ENCODE measurements at places on chromosomes 6 and 20. TPM values are rescaled to one million over a fixed set of nuclear protein-coding genes. Genes with fewer than 3 reads are reported as not detected.

The BFSP1 gene
- total RNA-seq = not detected

The SLC35D3 gene
- total RNA-seq = not detected

The SEMG1 gene
- total RNA-seq = not detected

The TBC1D7 gene
- 26.0 TPM for total RNA-seq

The APCDD1L gene
- not detected for total RNA-seq

The PPIL6 gene
- total RNA-seq = 1.8 TPM

The CST5 gene
- not detected for total RNA-seq

The RIPOR3 gene
- 0.27 TPM for total RNA-seq

The OR2H2 gene
- not detected for total RNA-seq

The CDC5L gene
- 22.5 TPM for total RNA-seq

The PKIB gene
- not detected for total RNA-seq

The PAK5 gene
- total RNA-seq = not detected

The NRSN2 gene
- 8.6 TPM for total RNA-seq

The DEK gene
- total RNA-seq = 114 TPM

The IGF2R gene
- 53.3 TPM for total RNA-seq

The EYA2 gene
- 1.8 TPM for total RNA-seq

The LST1 gene
- 9.5 TPM for total RNA-seq

The B3GAT2 gene
- not detected for total RNA-seq

The LGSN gene
- total RNA-seq = not detected

The TRIM10 gene
- total RNA-seq = not detected

The KIFC1 gene
- 0.70 TPM for total RNA-seq

The HLA-DOB gene
- total RNA-seq = 109 TPM

Data from B cell (primary cell).